ENCODE measurements at places on chromosomes 2 and 18.

GRCh38 chr2:71669058-71669456 lies 215.7 kb downstream of the DYSF start:
- DNase-seq: no peak

GRCh38 chr2:68765739-68766375 lies 31.2 kb downstream of the ARHGAP25 start:
- no peak for DNase-seq

- DNase-seq: no peak
Measured at GRCh38 chr2:113056521-113056920, 2.5 kb upstream of the IL36RN start.

- no peak for DNase-seq
Measured at GRCh38 chr2:69571189-69571588, 72.3 kb downstream of the AAK1 start.

GRCh38 chr2:223918671-223919134 lies 26.4 kb downstream of the WDFY1 start:
- DNase-seq: no peak

GRCh38 chr2:175309799-175310198 lies 128.3 kb upstream of the ATP5MC3 start:
- DNase-seq: no peak

DNA sequence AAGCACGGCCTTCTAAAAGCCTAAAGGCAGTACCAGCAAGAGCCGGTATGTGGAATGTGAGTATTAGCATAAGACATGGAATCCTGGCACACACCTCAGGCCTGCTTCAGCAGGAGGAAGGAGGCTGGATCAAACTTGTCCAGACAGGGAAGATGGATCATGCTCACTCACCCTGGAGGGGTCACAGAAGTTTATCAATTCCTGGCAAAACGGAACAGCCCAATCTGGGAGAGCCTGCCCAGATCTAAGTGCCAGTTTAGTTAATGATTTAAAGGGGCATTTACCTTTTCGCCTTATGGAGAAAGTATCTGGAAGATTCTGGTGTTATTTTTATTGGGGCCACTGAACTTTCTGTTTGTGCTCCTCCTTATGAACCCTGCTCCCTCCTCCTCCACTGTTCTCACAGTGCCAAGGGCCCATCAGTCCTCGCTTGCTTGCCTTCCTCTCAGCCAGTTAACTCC lies 58.3 kb upstream of the NFE2L2 start:
- no peak for DNase-seq

DNA sequence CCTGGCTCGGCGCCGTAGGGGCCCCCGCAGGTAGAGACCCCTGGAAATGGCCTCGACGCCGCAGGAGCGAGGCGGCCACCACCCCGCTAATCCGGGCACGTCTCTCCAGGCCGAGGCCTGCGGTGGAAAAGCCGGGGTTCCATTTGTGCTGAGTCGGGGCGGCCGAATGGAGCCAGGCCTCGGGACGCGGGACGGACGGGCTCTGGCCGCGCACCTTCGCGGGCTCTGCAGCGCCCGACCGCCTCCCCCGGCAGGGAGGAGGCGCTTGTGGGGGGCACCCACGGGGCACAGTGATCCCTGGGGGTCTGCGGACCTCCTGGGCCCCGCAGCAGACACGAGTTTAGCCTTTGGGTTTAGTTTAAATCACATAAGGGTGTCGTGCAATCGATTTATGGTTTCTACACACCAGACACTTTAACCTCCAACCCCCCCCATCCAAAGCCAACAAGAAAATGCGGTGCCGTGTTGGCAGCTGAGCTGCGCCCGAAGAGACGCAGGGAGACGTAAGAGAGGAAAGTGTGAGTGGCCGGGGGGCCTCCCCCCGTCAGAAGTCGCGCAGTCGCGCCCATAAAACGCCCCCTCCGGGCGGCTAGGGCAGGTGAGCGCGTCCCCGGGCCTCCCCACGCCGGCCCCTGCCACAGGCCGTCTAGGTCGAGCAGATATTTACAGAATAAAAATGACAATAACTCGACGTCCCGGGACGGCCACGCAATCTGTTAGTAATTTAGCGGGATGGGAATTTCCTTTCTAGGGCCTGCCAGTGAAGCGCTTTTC lies 1.0 kb upstream of the NFATC1 start:
- no peak for DNase-seq

DNA sequence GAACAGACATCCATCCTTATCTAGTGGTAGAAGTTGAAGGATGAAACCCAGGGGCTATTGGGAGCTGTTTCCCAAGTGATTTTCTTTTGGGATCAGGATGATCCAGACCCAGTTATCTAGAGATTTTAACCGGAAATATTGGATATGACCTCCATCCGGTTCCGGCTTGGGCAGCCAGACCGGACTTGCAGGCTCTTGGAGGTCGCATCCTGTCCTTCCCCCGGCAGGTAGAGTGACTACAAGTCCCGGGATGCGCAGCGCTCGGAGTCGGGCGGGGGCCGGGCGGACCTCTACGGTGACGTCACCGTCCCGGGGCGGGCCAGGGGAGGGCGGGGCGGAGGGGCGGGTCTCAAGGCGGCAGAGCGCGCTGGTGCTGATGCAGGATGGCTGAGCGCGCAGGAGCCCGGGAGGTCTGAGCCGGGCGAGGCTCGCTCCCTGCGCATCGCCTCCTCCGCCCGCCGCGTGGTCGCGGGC lies at the start of gene KIF5C:
TSS of gene KIF5C (plus strand) at position 360 of the 474 bp plus-strand sequence. CDS start 391 bp downstream, outside the sequence.
- DNase-seq: peak; percentile 69

- no peak for DNase-seq
Measured at GRCh38 chr2:127067620-127068350, 39.2 kb downstream of the BIN1 start.

- DNase-seq: no peak
Measured at GRCh38 chr2:236507393-236508085, 62.1 kb upstream of the ACKR3 start.

DNA sequence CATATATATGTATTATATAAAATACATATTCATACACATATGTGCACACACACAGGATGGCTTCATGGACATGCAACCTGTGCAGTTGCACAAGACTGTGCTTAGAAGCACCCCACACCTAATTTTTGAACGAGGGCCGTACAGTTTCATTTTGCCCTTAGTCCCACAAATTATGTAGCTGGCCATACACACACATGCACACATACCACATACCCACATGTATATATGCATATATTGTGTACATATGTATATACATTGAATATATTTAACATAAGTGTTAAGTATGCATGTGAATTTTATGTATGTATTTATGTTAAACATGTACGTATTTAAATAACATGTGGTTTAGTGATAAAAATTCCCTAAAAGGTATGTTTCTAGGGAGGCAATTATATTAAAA lies 18.3 kb downstream of the GPATCH11 start:
- DNase-seq: no peak

- no peak for DNase-seq
Measured at GRCh38 chr18:37561986-37562385, 3.6 kb downstream of the CELF4 start.

DNA sequence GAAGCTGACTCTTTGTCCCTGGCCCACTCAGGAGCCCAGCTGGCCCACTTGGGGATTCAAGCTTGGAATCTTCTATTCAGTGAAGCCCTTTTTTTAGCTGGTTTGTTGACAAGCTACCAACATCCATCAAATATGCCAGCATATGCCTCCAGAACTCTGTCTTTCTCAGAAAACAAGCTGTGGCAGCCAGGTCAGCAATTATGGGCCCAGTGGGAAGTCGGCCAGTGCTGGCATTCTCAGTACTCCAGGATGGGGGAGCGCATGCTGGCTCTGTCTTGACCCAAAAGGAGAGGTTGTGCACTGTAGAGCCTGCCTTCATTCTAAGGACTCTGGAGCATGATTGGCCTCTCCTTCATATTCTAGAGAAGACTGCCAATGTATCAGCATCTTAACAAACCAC lies 401.5 kb downstream of the CNTNAP5 start:
- DNase-seq: peak; percentile 28

DNA sequence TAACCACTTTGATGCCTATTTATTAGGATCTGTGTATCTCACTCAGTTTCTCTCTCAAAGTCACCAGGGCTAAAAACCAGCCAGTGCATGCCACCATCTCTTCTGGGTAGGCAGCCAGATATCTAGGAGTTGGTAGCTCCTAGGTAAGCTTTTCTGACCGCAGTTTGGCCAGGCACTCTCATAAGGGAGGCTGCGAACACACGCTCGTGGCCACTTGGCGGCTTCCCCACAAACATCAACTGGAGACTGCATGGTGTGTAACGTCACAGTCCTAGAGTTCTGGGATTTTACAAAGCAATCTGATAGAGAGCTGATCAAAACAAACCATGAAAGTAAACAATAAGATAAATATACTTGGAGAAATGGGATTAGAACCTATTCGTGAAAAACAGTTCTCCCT lies 424.3 kb upstream of the ACVR2A start:
- no peak for DNase-seq

DNA sequence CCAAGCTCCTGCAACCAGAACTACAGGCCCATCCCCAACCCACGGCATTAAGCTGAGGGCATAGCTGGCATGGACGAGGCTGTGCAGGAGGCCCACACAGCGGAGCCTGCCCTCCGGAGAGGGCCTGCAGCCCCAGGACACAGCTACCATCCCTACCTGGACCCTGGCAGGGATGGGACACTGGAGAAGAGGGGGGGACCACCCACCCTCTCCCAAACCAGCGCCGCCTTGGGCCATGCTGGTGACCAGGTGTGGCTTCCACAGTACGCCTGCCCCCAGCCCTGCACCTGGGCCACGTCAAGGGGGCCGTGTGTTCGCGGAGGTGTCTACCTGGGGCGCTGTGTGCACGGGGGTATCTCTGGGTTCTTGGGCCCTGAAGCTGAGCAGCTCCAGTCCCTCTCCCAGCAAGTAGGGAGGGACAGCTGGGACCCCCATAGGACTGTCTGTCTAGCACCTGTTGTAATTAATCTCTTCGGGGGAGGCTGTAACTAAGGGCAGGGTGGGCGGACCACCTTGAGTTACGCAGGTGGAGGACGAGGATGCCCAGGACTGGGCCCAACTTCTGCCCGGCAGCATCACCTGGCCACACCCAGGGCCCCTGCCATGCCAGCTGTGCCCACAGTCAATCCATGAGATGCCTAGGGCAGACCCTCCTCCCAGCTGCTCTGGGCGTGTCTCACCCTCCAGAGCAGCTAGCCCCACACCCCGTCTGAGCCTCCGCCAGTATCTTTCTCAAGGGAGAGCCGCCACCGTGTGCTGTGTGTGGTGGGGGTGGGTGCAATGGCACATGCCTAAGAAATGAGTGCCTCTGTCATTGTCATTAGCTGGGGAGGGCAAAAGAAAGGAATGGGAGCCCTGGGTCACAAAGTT lies 18.3 kb downstream of the HS6ST1 start:
- DNase-seq: no peak

GRCh38 chr2:58006256-58006951 lies 40.2 kb upstream of the VRK2 start:
- DNase-seq: no peak

DNA sequence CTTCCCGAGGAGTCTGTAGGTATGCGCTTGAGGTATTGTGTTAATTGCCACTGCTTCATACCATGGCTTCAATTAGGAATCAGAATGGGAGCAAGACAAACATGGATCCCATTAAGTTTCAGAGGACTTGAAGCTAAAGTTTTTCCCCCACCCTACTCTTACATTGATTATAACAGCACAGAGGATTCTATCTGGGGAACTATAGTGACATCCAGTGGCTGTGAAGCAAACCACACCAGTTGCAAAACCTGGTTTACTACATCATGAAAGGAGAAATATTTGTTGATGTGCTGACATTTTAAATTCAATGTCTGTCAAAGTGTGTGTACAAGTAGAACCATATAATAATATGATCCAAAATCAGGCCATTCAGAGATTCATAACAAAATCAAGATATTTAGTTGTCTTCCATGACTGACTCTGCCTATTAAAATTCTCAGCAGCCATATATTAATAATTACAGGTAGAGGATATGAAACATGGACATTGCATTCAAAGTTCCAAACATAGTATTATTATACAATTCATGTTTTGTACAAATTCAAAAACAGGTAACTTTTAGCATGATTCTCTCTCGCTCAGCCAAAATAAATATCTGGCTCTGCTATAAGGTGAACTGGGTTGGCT lies 82.9 kb downstream of the GRB14 start:
- peak; percentile 5 for DNase-seq

Measured in amygdala (tissue), 56 donors.